ENCODE measurements at places on chromosomes 1 and 21.

- no peak for DNase-seq
- H3K4me3 ChIP-seq: no peak overlapping the region
- no peak overlapping the region for H3K27ac ChIP-seq
- H3K36me3 ChIP-seq: peaks cover 1% of the 10 kb centered on the region
- peaks cover 93% of the 10 kb centered on the region for H3K27me3 ChIP-seq
These were observed 253.4 kb upstream of the CSF3R start for GRCh38 chr1:36735939-36736730.

- H3K36me3 ChIP-seq: peaks cover 47% of the 10 kb centered on the region
- peak overlapping the region; percentile 84 for H3K4me3 ChIP-seq
These were observed 3.3 kb downstream of the PTPRC start for GRCh38 chr1:198641966-198642668.

GRCh38 chr1:22408230-22408629, 43.4 kb upstream of the ZBTB40 start:
- H3K36me3 ChIP-seq: peaks cover 3% of the 10 kb centered on the region
- DNase-seq: no peak
- peaks cover 50% of the 10 kb centered on the region for H3K27me3 ChIP-seq
- no peaks in the 10 kb centered on the region for H3K4me1 ChIP-seq

DNA sequence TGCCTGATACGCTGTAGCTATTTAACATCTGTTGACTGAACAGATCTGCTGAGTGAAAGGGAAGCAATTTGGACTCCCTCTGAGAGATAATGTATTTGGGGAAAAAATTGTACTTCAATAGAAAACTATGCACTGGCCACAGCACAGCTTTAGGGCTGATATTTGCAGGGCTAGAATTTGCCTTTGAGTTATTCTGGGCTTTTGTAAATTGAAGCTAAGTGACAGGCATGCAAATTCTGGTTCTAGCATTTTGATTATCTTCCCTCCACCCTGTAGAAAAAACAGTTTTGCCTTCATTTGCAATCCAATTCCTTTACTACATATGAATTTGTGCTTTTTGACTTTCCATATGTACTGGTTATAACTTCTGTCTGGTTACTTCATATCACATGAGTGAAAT, 7.9 kb downstream of the KYAT3 start:
- peak overlapping the region; percentile 42 for H3K4me3 ChIP-seq
- no peaks in the 10 kb centered on the region for H3K27me3 ChIP-seq
- peaks cover 57% of the 10 kb centered on the region for H3K4me1 ChIP-seq
- peak overlapping the region; percentile 87 for H3K27ac ChIP-seq
- no peak for DNase-seq

- peaks cover 3% of the 10 kb centered on the region for H3K36me3 ChIP-seq
- H3K27me3 ChIP-seq: no peaks in the 10 kb centered on the region
- no peak overlapping the region for H3K27ac ChIP-seq
- H3K4me1 ChIP-seq: peaks cover 86% of the 10 kb centered on the region
- no peak for DNase-seq
These were observed 90.7 kb downstream of the MRPL37 start for GRCh38 chr1:54290506-54291184.

- no peak overlapping the region for H3K27ac ChIP-seq
- peaks cover 4% of the 10 kb centered on the region for H3K36me3 ChIP-seq
- no peak for DNase-seq
These were observed 25.6 kb upstream of the RGS13 start for GRCh38 chr1:192610112-192610889.

DNA sequence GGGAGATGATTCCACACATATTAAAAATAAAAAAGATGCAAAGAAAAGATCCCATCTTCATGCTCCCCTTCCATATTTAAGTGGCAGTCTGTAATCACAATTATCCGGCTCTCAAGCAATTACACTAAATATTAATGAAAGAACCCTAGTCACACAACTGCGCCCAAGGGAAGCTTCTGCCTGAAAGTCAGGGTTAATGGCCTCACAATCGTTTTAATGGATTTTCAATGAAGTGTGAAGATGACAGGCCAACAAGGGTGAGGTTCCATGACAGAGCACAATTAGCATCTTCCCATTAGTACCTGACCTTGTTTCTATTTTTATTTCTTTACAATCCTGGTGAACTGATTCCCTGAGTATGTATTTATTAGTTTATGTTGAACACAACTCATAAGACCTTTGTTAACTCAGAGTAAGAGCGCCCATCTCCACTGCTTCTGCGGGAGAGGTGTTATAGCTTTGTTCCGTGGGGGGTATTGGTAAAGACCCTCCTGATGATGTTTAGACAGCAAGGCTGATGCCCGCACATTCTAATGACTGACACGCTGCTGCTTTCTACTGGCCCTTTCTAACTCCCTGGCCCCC, 80.9 kb downstream of the IER5 start:
- no peak overlapping the region for H3K4me3 ChIP-seq
- peaks cover 5% of the 10 kb centered on the region for H3K4me1 ChIP-seq
- H3K27me3 ChIP-seq: peaks cover 18% of the 10 kb centered on the region
- H3K36me3 ChIP-seq: peaks cover 2% of the 10 kb centered on the region
- H3K27ac ChIP-seq: no peak overlapping the region

GRCh38 chr1:13582713-13583443, 754 bp upstream of the PDPN start:
- H3K27ac ChIP-seq: no peak overlapping the region
- no peak for DNase-seq
- H3K4me1 ChIP-seq: no peaks in the 10 kb centered on the region
- H3K36me3 ChIP-seq: no peaks in the 10 kb centered on the region

- no peak overlapping the region for H3K4me3 ChIP-seq
- no peak for DNase-seq
- no peak overlapping the region for H3K27ac ChIP-seq
- no peaks in the 10 kb centered on the region for H3K27me3 ChIP-seq
- H3K4me1 ChIP-seq: no peaks in the 10 kb centered on the region
These were observed 804.6 kb upstream of the ADGRL4 start for GRCh38 chr1:79811173-79811572.

DNA sequence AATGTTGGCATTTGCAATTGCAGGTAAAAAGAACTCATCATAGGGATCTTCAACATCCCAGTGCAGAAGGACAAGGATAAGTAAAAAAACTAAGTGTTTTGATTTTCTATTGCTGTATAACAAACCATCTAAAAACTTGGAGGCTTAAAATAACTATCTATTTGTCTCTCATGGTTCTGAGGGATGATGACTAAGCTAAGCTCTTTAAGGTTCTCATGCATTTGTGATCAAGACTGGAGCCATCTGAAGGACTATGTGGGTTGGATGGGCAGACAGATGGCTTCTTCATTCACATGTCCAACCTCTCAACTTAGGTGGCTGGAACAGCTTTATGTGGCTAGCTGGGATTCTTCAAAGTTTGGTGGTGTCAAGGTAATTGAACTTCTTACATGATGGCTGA, 51.5 kb downstream of the RPL5 start:
- peak overlapping the region; percentile 95 for H3K27ac ChIP-seq
- H3K4me1 ChIP-seq: peaks cover 25% of the 10 kb centered on the region
- DNase-seq: no peak
- H3K36me3 ChIP-seq: peaks cover 2% of the 10 kb centered on the region

- peaks cover 10% of the 10 kb centered on the region for H3K4me1 ChIP-seq
- DNase-seq: no peak
- peaks cover 10% of the 10 kb centered on the region for H3K27me3 ChIP-seq
- peaks cover 1% of the 10 kb centered on the region for H3K36me3 ChIP-seq
These were observed 4.1 kb upstream of the KRTAP12-2 start for GRCh38 chr21:44670642-44671432.

DNA sequence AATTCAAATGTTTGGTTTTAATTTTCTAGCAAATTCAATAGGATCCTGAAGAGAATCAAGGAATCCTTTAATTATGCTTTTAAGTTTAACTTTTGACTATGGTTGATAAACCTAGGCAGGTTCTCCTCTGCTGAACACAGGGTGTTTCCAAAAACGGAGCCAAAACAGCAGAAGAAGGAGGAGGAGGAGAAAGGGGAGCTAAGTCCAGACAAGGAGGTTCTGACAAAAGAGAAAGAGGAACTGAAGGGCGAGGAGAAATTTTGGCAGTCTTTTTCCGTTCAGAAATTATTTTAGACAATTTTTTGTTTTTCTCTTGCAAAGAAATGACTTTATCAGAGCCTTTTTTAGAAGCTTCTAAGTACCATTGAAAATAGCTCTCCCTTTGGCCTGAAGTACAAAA, 33.2 kb upstream of the FNBP1L start:
- H3K36me3 ChIP-seq: no peaks in the 10 kb centered on the region
- H3K4me3 ChIP-seq: no peak overlapping the region
- DNase-seq: no peak

- no peaks in the 10 kb centered on the region for H3K27me3 ChIP-seq
- peaks cover 7% of the 10 kb centered on the region for H3K36me3 ChIP-seq
- DNase-seq: no peak
- H3K27ac ChIP-seq: peak overlapping the region; percentile 71
- H3K4me3 ChIP-seq: peak overlapping the region; percentile 10
These were observed 79.0 kb downstream of the SLC45A1 start for GRCh38 chr1:8396786-8397406.

GRCh38 chr1:157849229-157849875, 7.7 kb upstream of the CD5L start:
- no peaks in the 10 kb centered on the region for H3K36me3 ChIP-seq
- no peak for DNase-seq
- no peak overlapping the region for H3K27ac ChIP-seq
- peaks cover 7% of the 10 kb centered on the region for H3K4me1 ChIP-seq

DNA sequence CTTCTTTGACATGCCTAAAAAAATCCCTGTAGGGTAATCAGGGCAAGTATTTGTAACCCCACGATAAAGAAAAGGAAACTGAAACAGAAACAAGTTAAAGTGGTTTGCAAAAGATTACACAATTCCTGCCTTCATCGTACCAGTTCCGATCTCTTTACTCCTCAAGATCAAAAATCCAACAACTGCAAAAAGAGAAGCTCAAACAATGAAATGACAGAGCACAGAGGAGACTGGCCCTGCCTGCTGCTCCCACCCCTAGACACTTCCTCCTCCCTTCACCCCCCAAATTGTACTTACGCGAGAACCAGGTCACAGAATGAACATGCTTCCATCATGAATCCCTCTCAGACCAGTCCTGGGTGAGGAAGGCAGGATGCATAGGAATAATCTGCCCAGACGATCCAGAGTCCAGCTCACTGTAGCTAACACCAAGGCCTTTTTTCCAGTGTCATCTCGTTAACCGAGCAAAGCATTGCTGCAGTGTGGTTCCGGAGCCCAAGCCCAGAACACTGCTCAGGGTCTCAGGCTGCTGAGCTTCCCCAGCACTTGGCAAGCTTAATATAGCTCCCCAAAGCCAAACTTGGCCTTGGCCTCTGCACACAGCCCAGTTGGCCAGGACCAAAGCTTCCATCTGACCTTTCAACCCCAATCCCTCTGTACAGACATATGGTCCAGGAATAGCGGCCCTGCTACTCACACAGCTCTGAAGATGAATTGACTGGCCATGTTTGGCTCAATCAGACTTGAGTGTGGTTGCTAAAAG, 20.3 kb downstream of the RXRG start:
- H3K4me3 ChIP-seq: peak overlapping the region; percentile 67
- peaks cover 18% of the 10 kb centered on the region for H3K4me1 ChIP-seq
- DNase-seq: no peak

- H3K36me3 ChIP-seq: peaks cover 56% of the 10 kb centered on the region
- no peaks in the 10 kb centered on the region for H3K27me3 ChIP-seq
- peak overlapping the region; percentile 96 for H3K4me3 ChIP-seq
- peaks cover 49% of the 10 kb centered on the region for H3K4me1 ChIP-seq
- H3K27ac ChIP-seq: peak overlapping the region; percentile 97
These were observed 1.9 kb downstream of the ITPKB start for GRCh38 chr1:226736908-226737818.

GRCh38 chr1:43447891-43448708, 5.6 kb downstream of the HYI start:
- peaks cover 9% of the 10 kb centered on the region for H3K4me1 ChIP-seq
- H3K36me3 ChIP-seq: peaks cover 23% of the 10 kb centered on the region
- H3K27me3 ChIP-seq: no peaks in the 10 kb centered on the region

- H3K27me3 ChIP-seq: peaks cover 82% of the 10 kb centered on the region
- H3K27ac ChIP-seq: no peak overlapping the region
- no peaks in the 10 kb centered on the region for H3K4me1 ChIP-seq
- DNase-seq: no peak
- H3K4me3 ChIP-seq: no peak overlapping the region
These were observed 89.7 kb downstream of the IGSF21 start for GRCh38 chr1:18197299-18197698.

DNA sequence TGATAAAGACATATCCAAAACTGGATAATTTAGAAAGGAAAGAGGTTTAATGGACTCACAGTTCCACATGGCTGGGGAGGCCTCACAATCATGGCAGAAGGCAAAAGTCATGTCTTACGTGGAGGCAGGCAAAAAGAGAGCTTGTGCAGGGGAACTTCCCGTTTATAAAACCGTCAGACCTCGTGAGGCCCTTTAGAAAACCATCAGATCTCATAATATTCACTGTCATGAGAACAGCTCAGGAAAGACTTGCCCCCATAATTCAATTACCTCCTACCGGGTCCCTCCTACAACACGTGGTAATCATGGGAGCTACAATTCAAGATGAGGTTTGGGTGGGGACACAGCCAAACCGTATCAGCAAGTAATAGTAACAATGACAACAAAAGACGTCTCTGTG, 88.2 kb upstream of the SLC25A33 start:
- H3K4me1 ChIP-seq: no peaks in the 10 kb centered on the region
- no peak for DNase-seq
- H3K27ac ChIP-seq: no peak overlapping the region

- H3K4me1 ChIP-seq: peaks cover 13% of the 10 kb centered on the region
- peaks cover 13% of the 10 kb centered on the region for H3K27me3 ChIP-seq
- no peaks in the 10 kb centered on the region for H3K36me3 ChIP-seq
- H3K4me3 ChIP-seq: no peak overlapping the region
- DNase-seq: no peak
- H3K27ac ChIP-seq: no peak overlapping the region
These were observed 472.9 kb upstream of the RUNX1 start for GRCh38 chr21:35521852-35522505.

GRCh38 chr1:154851392-154852177, 18.5 kb downstream of the KCNN3 start:
- peaks cover 18% of the 10 kb centered on the region for H3K27me3 ChIP-seq
- H3K4me1 ChIP-seq: no peaks in the 10 kb centered on the region
- H3K4me3 ChIP-seq: no peak overlapping the region
- DNase-seq: no peak

- H3K36me3 ChIP-seq: no peaks in the 10 kb centered on the region
- H3K27ac ChIP-seq: no peak overlapping the region
- H3K27me3 ChIP-seq: no peaks in the 10 kb centered on the region
- no peak overlapping the region for H3K4me3 ChIP-seq
These were observed 36.8 kb upstream of the CXADR start for GRCh38 chr21:17476006-17476405.
